ENCODE measurements at places on chromosomes 7 and 10.

- DNase-seq = no peak
Observed at GRCh38 chr7:45649560-45650346, 75.6 kb downstream of the ADCY1 start.

GRCh38 chr7:146074195-146074765, 42.3 kb upstream of the CNTNAP2 start:
- no peak for DNase-seq

- DNase-seq = no peak
Observed at GRCh38 chr10:89090756-89091445, 100.3 kb downstream of the FAS start.

DNA sequence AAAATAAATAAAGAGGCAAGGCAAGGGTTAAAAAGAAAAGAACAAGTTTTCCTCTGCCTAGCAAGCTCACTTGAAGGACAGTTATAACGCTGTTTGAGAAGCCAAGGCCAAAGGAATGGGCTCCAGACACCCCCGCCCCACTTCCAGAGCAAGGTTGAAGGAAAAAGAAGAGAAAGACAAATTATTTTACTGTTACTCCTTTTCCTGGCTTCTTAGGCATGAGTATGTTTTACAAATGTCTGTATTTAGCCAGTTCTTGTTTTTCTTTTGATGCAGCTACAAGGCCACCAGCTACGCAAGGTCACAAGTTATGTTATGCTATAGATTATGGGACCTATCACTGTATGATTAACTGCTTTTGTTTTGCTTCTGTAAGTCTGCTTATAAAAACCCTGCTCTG, 94.6 kb downstream of the ZNF22 start:
- DNase-seq = no peak

DNA sequence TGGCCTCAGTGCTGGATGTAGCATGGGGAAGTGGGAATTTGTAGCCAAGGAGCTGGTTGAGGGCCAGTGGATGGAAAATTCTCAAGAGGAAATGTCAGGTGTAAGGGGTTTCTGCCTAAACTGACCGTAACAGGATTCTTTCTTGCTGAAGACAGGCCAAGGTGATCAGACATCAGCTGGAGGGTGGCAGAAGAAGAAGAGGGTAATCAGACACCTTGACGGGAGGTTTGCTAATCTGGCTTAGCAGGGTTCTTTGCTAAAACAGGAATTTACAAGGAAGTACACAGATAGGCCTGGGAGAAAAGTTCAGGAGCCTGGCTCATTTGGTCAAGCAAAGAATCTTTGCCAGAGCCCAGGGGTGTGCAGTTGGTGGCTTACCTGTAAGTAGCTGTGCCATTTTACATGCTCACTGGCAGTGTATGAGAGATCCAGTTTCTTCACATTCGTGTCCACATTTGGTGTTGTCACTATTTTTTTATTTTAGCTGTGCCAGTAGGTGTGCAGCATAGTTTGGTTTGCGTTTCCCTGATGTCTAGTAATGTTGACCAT, 73.7 kb downstream of the BMPR1A start:
- no peak for DNase-seq

GRCh38 chr10:19041171-19041570, 7.4 kb upstream of the MALRD1 start:
- DNase-seq = no peak

DNA sequence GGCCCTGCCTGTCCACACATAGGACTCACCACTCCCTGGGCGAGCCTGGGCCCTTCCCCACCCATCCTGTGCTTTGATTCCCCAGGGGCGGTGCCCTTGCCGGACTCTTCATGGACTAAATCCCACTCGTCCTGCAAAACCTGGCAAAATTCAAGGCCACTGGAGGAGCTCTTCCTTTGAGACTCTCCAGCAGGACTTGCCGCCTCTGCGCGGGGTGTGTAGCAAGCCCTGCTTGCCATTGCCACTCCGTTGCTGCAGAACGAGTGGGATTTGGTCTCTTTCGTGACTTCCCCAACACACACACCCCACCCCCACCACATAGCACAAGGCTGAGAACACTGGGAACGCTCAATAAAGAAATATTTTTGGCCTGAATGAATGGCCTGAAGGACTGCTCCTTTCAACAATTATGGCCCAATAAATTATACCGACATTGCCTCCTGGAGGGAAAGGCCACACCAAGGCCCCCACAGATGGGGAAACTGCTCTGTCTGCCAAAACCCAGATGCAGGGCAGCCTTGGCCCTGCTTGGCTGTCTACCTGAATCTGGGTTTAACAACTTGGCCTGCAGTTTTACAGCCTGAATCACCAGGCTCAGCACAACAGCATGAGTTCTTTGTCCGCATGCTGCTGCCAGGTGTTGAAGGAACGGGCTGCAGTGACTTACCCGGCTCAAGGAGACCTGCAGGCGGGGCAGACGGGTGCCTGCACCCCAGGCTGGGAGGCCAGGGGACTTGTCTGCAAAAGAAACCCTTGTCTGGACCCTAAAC, 72.8 kb upstream of the KAT6B start:
- no peak for DNase-seq

DNA sequence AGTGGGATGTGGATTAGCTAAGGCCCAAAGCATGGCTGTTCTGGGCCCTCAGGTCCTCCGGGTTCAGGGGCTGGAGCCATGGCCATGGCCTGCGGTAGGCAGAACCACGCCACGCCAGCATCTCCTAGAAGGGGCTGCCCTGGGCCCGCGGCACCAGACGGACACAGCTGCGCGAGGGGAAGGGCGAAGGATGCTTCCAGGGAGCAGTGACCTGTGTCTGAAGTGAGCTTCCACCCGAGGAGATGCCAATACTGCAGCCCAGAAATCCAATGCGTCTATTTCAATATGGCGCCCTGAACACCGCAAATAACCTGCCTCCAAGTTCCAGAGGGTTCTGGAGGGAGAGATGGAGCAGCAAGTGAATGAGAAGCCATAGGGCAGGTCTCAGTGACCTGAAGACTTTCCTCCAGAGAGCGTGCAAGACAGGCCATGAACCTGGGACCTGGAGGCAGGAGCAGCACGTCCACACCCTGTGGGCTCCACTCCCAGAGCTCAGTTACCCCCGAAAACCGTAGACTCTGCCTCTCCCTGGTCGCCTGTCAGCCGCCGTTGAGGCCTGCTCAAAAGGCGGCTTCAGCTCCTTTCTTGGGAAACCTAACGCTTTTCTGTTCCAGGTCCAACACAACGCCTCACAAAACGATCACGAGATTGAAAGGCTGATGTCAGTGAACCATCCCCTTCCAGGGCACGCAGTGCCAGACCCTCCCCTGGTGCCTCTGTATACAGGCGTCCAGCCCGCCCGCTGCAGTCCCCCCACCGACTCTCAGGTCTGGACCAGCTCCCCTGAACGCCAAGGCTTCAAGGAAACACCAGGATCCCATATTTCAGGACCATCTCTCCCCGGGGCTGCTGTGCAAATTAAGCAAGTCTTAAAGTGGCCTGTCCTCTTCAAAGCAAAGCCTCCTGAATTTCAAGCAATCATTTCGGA, 37.4 kb downstream of the AMZ1 start:
- no peak for DNase-seq

DNA sequence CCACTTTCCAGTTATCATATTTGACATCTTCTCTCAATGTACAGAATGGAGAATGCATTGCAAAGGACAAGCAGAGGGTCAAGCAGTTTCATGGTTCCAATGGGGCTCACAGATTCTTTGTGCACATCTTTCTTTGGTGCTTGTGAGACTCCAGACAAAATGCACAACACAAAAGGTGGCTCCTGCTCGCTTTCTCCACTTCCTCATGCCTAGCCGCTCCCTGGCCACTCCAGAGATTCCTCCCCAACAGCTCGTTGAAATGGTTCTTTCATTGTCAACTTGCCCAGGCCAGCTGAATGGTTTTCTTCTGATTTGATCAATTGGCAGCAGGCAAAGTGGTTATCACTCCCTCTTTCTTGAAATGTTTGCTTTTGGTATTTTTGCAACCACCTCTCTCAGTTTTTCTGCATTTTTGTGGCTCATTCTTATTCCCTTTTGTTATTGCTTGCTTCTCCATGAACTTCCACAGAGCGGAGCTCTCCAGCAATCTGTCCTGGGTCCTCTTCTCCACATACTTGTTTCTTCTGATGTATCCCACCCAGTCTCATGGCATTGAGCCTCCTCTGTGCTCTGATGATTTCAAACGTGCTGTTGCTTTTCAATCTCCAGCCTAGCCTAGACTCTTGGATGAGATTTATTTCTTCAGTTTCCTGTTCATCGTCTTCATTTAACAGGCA, 507.8 kb upstream of the MKI67 start:
- DNase-seq = no peak

All from SIG-M5 (cell line).